ENCODE measurements at places on chromosomes 1 and 21.

- DNase-seq, result no peak
These were observed 443.0 kb upstream of the RUNX1 start for GRCh38 chr21:35491920-35492678.

GRCh38 chr1:9589144-9589718 lies 520 bp downstream of the TMEM201 start:
- peak; percentile 30 for DNase-seq

- DNase-seq, result no peak
These were observed 115.6 kb upstream of the RUNX3 start for GRCh38 chr1:25045480-25046193.

DNA sequence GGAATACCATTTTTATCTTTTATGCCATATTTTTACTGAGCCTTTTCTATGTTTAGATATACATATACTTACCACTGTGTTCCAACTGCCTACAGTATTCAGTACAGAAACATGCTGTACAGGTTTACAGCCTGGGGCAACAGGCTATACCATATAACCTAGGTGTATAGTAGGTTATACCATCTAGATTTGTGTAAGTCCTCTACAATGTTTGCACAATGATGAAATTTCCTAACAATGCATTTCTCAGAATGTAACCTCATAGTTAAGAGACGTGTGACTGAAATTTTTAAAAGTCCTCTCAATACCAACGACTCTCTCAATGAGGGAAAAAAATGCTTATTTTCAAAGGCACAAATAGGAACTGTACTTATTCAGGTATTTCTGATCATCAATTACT lies 21.7 kb downstream of the INTS7 start:
- no peak for DNase-seq

- no peak for DNase-seq
These were observed 40.8 kb upstream of the PPP2R5A start for GRCh38 chr1:212244441-212244840.

- DNase-seq, result no peak
These were observed 122.0 kb downstream of the LMO4 start for GRCh38 chr1:87450615-87451209.

DNA sequence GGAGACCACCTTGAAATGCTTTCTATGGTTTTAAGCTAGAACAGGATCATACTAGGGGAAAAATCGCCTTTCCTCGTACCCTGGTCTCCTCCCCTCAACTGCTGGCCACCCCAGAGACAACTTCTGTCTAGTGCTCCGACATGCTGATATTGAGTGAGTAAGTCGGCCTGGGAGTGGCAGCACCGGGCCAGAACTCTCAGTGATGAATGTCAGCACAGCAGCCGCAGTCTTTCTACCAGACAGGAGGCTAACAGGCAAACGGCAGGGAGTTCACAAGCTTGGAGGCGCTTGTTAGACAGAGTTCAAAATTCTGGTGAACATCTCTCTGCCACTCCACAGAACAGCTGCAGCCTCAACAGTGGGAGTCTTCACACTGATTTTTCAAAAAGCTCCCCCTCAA lies 716.9 kb downstream of the ADGRL2 start:
- no peak for DNase-seq

DNA sequence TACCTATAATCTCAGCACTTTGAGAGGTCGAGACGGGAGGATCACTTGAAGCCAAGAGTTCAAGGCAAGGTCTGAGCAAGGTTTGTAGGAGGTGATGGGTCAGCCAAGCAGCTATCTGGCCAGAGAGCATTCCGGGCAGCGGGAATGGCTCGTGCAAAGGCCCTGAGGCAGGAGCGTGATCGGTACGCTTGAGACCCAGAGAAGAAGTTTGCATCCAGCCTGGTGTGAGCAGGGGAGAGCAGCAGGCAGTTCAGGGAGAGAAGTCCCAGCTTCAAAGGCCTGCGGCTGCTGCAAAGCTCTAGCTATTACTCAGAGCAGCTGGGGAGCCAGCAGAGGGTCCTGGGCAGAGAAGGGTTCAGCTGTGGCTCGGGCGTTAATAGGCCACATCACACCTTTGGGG lies 5.1 kb upstream of the SRARP start:
- DNase-seq, result no peak

- DNase-seq, result no peak
These were observed at the start of gene PGLYRP4 for GRCh38 chr1:153348511-153349362. TSS of gene PGLYRP4 (minus strand) at chr1:153348841. CDS start at chr1:153347932, 909 bp downstream.

- no peak for DNase-seq
These were observed 2.0 kb downstream of the AGRN start for GRCh38 chr1:1021920-1022259.

DNA sequence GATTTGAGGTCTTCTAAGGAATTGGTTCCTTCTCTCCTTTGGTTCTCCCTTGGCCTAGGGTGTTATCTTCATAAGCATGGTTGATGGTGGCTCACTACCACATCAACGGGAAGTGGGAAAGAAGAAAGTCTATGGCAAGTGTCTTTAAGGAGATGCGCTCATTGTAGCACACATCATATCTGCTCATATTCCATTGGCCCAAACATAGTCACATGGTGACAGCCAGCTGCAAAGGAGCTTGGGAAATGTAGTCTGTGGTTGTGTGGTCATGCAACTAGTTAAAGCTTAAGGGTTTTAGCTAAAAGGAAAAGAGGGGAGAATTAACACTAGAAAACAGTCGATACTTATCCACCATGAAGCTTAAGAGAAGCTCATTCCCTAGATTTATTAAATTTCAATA lies 11.4 kb upstream of the MRPS6 start:
- no peak for DNase-seq

GRCh38 chr21:39484711-39485276 lies 33.0 kb downstream of the SH3BGR start:
- DNase-seq, result no peak

DNA sequence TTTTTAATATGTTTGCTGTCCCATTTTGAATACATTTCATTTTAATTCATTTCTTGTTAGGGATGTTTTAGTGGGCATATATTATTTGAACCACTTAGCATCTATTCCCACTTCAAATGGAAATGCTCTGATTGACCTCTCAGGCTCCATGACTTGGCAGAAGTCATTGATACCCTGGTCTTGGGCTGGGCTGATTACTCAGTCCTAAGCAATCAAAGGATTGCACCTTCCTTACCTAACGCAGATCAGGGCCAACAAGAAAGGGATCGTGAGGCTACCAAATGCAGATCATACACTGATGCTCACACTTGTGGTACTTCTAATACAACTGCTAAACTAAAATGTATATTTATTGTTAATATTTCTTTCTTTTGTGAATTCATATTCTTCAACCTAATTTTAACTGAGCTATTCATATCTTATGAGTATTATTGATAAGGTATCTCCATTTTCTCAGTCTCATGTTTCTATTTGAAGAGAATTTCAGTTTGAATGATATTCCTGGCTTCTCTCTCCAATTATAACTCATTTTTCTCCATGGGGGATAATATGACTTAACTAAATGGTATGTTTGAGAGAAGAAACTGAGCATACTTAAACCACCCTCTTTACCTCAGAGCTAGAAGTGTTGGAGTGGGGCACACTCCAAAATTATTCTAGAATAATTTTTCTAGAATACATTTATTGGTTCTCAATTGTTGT lies 615.5 kb upstream of the ADAMTS5 start:
- DNase-seq, result no peak
